ENCODE measurements at places on chromosomes 6 and 20.

GRCh38 chr20:45341579-45341938 lies 6.7 kb downstream of the SDC4 start:
- no peak for DNase-seq

- DNase-seq, result no peak
These were observed 107.1 kb downstream of the QRSL1 start for GRCh38 chr6:106736502-106736901.

DNA sequence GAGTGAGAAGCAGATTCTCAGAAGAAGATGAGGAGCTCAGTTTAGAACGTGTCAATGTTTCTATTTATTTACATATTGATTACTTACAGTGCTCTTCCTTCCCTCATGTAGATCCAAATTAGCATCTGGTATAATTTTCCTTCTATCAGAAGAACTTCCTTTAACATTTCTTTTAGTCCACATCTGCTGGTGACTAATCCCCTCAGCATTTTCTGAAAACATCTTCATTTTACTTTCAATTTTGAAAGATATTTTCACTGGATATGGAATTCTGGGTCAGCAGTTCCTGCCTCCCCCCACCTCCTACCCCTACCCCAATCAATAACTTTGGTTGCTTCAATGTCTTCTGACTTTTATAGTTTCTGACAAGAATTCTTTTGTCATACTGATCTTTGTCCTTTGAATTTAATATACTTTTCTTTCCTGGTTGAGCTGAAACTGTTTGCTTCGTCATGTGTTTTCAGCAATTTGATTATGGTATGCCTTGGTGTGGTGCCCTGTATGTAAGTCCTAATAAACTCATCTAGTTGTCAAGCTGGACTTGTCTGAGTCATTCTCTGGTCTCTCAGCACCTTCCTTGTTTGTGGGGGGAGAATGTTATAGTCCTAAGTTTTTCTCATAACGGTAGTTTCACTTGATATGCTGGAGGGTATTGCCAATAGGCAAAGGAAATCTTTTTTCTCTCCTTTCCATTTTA lies 57.0 kb downstream of the SMPDL3A start:
- DNase-seq, result no peak

- DNase-seq, result no peak
These were observed 70.8 kb upstream of the ATXN1 start for GRCh38 chr6:16832043-16832567.

DNA sequence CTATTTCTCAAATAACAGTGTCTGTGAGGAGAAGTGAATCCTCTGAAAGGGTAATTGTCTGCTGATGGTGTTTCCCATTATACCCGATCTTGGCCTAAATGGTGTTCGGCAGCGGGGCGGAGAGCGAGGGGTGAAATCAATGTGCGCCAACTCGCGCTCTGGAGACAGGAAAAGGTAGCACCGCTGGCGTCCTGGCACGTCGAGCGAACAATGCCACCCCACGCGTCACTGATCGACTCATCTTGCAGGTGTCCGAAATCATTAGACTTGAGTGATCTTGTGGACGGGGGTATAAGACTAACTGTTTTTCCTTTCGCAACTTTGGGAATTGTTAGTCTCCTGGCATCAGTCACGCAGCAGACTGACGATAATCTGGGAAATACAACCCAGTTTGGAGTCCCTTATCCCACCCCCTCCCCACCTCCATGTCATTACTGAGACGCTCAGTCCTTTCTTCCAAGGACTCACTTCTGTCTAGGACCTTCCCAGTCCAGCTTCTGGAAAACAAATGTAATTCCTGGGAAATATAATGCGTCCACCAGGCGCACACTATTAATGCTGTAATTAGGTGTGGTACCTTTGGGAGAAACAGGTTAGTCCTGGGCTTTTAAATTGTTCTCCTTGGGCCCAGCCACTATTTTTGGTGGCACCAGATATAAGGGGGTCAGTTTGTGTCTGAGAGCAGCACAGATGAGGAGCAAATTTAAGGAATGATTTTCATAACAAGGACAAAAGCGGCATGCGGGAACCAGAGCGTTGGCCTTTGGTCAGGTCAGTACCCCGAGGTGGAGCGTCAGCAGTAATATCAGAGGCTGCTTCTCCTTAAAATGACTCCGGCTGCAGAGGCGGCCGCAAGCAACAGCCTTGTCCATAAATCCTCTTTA lies 2.3 kb downstream of the LINC00237 start:
- DNase-seq, result no peak

GRCh38 chr6:75937846-75938245 lies 134.6 kb downstream of the IMPG1 start:
- DNase-seq, result no peak

GRCh38 chr6:37056112-37056403 lies 50.6 kb downstream of the FGD2 start:
- DNase-seq, result no peak

GRCh38 chr6:71737953-71738352 lies 148.4 kb upstream of the RIMS1 start:
- no peak for DNase-seq

DNA sequence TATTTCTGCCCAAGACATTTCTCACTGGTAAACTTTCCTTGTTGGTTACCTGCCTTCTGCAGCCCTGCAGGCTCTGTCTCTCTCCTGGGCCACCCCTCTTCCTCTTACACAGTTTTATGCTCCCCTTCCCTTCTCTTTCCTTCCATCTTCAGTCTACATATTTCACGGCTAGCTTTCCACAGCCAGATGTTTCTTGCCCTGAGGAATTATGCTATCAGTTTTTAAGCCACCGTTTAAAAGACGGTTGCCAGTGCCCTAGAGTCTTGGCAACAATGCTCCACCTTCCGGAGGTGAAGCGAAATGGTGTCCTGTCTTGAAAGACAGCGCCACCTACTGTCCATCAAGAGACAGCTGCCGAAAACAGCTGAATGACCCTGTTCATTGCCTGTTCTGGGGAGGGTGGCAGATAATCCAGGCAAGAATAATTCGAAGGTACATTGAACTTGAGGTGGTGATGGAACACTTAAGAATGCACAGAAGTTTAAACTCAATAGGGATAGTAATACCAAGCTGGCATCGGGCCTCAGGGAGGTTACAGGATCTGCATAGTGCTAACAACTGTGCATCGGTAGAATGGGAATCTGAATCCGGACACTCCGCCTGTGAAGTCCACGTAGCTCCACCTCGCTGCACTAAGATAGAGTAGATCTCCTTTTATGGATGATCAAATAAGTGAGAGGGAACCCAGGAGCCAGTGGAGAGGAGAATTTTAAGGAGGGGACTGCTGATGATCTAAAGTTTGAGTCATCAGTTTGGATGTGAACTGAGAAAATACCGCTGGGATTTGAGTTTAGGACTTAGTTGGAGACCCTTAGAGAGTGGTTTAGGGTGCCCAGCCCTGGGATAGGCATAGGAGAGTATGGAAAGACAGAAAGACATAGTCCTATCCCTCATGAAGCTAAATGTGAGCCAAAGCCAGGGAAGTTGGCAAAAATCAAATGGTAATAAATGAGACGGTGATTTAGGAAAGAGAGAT lies 4.8 kb upstream of the TRIM40 start:
- peak; percentile 49 for DNase-seq

- no peak for DNase-seq
These were observed 14.1 kb downstream of the UBE3D start for GRCh38 chr6:83051377-83052172.

- DNase-seq, result no peak
These were observed 25.2 kb downstream of the TFAP2B start for GRCh38 chr6:50843842-50844241.

DNA sequence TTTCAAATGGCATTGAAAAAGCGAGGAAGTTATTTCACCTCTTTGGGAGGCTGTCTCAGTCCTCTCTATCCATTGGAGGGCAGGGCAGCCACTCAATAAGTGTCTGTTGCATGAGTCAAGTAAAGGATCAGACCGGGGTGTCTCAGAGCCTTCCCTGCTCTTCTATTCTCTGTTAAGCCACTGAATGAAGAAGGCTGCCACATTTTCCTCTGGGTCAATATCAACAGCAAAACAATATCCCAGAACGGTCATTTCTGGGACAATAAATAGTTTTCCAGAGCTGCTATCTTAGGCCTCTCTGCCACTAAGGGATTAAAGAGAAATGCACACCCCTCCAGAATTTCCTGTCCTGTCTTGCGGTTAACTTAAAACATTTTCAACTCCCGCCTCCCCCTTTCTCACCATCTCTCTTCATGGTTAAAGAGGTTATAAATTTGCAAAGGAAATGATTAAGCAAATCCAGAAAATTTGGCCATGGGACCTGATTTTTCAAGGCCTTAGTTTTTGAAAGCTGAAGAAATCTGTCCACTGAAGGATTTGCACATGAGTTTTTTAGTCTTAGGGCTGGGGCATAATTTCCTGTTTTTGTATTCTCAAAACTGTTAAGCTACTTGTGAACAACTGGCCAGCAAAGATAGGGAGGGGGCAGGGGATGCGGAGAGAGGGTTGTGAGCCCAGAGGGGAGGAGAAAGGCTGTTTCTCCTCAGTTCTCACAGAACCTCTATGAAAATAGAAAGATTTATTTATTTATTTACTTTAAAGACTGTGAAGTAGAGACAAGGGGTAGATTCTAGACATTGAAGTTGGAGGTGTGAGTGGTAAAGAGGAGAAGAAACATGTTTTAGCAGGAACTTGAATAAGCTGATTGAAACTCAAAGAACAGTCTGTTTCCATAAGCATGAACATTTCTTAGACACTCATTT lies 135.7 kb downstream of the BCAS1 start:
- no peak for DNase-seq

DNA sequence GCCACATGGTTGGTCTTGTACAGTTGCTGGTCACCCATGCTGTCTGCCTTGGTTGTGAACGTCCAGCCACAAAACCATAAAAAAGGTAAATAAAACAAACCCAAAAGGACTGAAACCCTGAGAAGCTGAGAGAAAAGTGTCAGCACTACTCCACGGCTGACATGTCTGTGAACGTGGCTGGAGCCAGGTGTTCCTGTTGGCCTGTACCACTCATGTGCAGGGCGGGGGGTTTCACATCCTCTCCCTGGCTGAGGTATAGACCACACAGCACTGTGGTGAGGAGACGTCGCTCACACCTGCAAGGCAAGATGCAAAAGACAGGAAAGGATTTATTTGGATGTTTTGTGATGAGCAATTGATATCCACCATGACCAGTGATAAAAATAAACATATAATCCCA lies 51.9 kb upstream of the MRPS10 start:
- DNase-seq, result no peak

- DNase-seq, result no peak
These were observed 226.4 kb downstream of the TBC1D7 start for GRCh38 chr6:13101985-13102384.

DNA sequence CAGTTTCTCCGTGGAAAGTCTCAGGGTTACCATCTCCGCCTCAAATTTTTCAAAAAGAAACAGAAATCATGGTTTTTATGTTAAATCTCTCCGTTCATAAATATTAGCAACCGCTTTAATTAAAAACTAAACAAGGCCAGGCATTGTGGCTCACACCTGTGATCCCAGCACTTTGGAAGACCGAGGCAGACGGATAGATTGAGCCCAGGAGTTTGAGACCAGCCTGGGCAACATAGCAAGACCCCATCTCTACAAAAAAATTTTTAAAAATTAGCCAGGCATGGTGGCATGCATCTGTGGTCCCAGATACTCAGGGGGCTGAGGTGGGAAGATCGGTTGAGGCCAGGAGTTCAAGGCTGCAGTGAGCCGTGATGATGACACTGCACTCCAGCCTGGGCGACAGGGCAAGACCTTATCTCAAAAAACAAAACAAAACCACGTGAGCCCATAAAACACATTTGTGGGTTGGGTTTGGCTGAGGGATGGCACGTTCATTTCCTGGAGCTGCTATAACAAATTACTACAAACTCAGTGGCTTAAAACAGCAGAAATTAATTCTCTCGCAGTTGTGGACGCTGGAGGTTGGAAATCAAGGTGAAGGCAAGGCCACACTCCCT lies 223.2 kb downstream of the ZNF217 start:
- no peak for DNase-seq

DNA sequence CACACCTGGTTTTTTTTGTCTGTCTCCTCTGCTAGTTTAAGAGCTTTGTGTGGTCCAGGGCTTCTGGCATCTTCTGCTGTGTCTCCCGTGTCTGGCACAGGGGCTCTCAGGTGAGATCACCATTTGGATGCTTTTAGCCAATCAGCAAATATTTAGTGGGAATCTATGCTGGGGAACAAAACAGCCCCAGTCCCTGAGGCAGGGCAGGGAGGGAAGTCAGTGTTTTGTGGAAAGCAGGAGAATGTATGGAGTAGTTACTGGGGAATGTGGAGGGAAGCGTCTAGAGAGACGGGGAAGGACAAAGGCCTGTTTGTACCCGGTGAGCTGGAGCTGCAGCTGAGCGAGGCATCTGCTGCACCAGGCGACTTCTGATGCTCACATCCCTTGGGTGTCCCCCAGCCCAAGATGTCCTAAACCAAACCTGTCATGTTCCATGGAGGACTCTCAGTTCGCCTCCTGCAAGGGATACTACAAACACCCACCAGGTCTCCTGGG lies 49.3 kb upstream of the NNAT start:
- no peak for DNase-seq

DNA sequence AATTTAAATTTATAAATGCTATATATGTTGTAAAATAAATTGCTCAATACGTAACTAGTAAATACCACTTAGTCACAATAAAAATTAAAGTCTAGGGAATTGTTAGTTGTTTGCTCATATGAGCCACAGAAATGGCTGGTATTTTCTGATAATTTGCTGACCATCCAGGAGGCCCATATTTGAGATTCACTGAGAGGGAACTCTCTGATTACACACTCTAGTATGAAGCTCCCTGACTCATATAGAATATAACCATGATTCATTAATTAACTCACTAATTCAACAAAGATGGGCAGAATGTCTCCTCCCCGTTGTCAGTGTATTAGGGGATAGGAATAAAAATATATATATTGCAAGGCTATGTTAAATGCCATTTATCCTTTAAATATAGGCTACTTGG lies 46.6 kb upstream of the TMEM30A start:
- no peak for DNase-seq

- DNase-seq, result no peak
These were observed 75.2 kb downstream of the PRL start for GRCh38 chr6:22221630-22222029.

DNA sequence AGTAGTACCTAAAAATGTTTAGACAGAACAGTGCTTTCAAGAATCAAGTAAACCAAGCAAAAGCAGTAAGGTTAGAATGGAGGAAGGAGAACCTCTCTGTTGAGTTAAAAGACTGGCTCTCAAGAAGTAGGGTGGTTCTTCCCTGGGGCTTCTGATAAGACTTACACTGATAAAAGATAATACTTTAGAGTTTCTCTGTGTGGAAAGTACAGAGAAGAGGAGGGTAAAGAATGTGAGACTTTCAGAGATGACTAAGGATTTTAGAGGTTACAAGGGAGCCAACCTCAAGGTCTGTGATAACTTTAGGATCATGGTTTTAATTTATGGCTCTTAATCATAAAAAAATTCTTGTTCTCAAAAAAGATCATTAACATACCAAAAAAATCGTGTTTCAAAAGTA lies 30.9 kb upstream of the ALDH8A1 start:
- no peak for DNase-seq

DNA sequence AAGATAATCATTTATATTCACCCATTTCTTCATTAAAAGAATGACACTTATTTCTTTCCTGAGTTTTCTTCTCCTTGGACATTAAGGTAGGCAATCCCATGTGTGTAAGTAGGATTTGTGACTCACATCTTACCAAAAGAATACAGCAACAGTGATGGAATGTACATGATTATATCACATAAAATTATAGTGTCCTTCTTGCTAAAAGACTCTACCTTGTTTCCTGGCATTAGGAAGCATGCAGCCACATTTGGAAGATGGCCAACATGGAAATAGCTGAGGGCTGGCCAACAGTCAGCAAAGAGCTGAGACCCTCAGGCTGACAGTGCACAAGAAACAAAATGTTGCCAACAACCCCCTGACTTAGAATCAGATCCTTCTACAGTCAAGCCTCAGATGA lies 327.9 kb upstream of the MARCKS start:
- DNase-seq, result peak; percentile 17

Data from non-pigmented ciliary epithelial cell (primary cell).